HS-27A (cell line): ENCODE measurements at places on chromosomes 12 and 14.

- DNase-seq, result no peak
Observed at GRCh38 chr12:82146740-82147139, 211.4 kb downstream of the CCDC59 start.

GRCh38 chr12:72368298-72368697, 96.1 kb downstream of the TRHDE start:
- DNase-seq, result no peak

- DNase-seq, result peak; percentile 64
Observed at GRCh38 chr14:103920981-103921854, 7.0 kb upstream of the TDRD9 start.

- no peak for DNase-seq
Observed at GRCh38 chr14:95322651-95323050, 2.9 kb upstream of the CLMN start.

GRCh38 chr12:12506496-12506890, 56.2 kb downstream of the DUSP16 start:
- no peak for DNase-seq

- no peak for DNase-seq
Observed at GRCh38 chr12:58167622-58168021, 226.3 kb downstream of the ATP23 start.

- no peak for DNase-seq
Observed at GRCh38 chr12:102992297-102992696, 34.8 kb downstream of the ASCL1 start.

DNA sequence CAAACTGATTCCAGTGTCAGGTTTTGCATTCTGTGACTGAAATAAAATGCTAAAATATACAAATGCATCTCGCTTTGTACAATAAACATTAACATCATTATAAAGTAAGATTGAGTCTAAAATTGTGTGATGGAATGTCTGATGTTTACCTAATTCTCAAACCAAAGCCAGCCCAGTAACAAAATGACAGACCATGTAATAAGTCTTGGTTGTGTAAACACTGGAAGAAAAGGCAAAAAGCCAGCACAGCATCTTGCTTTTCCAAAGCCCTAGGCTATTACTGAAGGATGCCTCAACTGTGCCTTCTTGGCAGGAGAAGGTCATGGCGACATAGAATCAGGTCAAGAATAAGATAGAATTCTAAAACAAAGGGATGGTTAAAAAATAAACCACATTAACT, 169.6 kb downstream of the EGLN3 start:
- no peak for DNase-seq

DNA sequence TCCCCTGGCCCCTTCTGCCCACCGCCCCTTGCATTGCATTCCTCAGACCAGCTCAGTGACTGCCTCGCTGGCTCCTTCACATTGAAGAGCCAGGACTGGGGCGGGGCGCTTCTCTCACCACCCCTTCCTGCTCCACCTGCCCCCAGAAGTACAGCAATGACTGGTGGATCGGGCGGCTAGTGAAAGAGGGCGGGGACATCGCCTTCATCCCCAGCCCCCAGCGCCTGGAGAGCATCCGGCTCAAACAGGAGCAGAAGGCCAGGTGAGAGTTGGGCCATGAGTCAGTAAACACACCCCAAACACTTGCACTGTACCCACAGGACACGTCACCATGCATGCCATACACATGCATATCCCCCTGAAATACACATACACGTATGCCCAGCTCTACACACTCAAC, 5.8 kb downstream of the CACNB3 start:
- DNase-seq, result no peak

GRCh38 chr14:31692376-31692781, 131.2 kb downstream of the NUBPL start:
- DNase-seq, result no peak

- DNase-seq, result no peak
Observed at GRCh38 chr12:89414851-89415250, 62.5 kb upstream of the DUSP6 start.

- no peak for DNase-seq
Observed at GRCh38 chr14:91575469-91576208, 65.5 kb upstream of the PPP4R3A start.

DNA sequence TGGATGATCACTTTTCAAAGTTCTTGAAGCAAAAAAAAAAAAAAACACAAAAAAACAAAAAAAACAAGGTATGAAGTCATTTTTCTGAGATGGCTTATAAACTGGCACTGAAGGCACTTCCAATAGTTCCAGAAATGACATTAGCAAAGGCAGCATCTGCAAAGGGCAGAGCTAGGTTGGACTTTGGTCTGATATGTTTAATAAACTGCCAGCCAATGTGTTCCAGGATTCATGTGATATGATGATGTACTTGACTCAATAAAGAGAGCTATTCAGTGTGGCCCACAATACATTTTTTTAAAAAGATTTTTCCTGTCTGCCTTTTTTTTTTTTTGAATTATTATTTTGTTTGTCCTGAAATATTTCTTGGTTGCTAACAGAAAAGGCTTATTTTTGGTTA, 79.6 kb downstream of the VRK1 start:
- no peak for DNase-seq

- no peak for DNase-seq
Observed at GRCh38 chr14:104931304-104931770, 6.7 kb downstream of the PLD4 start.

DNA sequence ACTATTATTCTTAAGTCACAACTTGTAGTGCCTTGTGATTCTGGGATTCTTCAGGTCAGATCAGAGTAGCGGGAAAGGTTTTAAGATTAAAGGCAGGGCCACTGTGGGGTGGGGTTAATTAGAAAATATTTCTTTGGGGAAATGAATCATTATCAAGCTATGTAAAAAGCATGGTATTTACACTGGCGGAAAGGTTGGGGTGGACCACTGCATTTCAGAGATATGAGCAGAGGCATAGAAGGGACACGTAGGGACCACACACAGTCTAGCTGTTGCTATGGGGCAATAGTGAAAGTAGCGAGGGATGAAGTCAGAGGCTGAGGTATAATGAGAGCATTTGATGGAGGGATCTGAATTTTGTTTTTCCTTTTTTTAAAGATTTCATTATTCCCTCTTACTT, 31.7 kb upstream of the KCNH3 start:
- DNase-seq, result peak; percentile 89

- no peak for DNase-seq
Observed at GRCh38 chr12:131615326-131616042, 95.4 kb upstream of the SFSWAP start.

DNA sequence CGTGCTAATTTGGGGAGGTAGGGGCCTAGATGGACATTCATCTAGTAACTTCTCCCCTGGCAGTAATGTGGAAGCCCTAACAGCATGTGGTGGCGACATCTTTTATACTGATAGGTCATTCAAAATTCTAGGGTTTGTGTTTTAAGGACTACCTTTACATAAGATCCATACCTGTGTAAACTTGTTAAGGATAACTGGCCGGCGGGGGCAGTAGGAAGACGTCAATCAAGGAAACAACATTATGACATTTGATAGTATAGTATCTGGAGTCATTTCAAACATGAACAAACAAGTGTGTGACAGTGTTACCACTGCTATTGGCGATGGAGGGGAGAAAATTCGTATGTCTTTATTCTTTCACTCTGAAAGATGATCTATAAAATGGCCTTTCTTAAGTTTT, 120.0 kb downstream of the TTLL5 start:
- DNase-seq, result no peak

- DNase-seq, result no peak
Observed at GRCh38 chr14:53840444-53840843, 116.2 kb downstream of the BMP4 start.

- no peak for DNase-seq
Observed at GRCh38 chr14:54622192-54622958, 55.4 kb downstream of the SAMD4A start.

- no peak for DNase-seq
Observed at GRCh38 chr14:102317564-102318248, 1.8 kb upstream of the ZNF839 start.

GRCh38 chr14:104315625-104316024, 177.2 kb downstream of the KIF26A start:
- DNase-seq, result no peak

GRCh38 chr12:40055228-40055579, 50.7 kb downstream of the SLC2A13 start:
- DNase-seq, result no peak

DNA sequence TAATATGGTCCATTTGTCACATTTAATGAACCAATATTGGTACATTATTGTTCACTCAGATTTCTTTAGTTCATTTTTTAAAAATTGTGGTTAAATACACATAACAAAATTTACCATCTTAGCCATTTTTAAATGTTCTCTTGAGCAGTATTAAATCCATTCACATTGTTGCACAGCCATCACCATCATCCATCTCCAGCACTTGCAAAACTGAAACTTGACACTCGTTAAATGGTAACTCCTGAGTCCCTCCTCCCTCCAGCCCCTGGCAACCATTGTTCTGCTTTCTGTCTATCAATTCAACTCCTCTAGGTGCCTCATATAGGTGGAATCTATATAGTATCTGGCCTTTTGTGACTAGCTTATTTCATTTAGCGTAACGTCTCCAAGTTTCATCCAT, 86.4 kb downstream of the ACACB start:
- no peak for DNase-seq

- no peak for DNase-seq
Observed at GRCh38 chr14:103348154-103348553, 14.1 kb downstream of the EIF5 start.

DNA sequence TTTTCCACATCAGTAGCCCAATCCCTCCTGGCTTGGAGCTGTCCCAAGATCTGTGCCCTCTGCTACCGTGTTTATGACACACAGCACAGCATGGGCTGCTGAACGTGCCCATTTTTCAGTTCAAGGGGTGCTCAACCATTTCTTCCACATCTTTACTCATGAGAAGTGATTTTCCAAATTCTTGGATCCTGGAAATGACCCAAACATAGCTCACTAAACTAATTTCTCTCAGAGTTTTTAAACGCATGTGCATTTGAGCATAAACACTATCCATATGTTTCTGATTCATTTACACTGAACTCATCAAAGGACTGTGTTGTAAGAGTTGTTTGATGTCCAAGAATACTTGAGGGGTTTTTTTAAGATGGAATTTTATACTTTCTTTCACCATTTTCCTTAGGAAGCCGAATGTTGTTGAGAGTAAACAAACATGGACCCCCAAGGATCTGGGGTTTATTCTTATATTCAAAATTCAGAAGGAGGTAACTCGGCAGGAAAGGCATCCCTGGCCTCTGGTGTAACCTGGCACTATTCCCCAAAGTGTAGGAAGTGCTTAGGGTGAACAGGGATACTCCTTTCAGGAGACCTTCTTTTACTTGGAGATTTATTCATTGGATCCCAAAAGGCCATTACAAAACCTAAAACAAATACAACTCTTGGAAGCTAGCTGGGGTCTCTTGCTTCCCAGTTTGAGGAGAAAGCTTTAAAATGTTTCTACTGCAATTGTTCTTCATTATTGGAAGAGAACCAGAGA, 215.0 kb downstream of the BMP4 start:
- no peak for DNase-seq

GRCh38 chr14:78023112-78023511, 147.1 kb upstream of the NRXN3 start:
- no peak for DNase-seq

- peak; percentile 96 for DNase-seq
Observed at GRCh38 chr12:122946690-122947341, 19.4 kb downstream of the ABCB9 start.

- no peak for DNase-seq
Observed at GRCh38 chr12:72511906-72512305, 239.7 kb downstream of the TRHDE start.

GRCh38 chr12:108814462-108815211, 42.7 kb downstream of the SSH1 start:
- DNase-seq, result no peak

- no peak for DNase-seq
Observed at GRCh38 chr12:8033153-8034044, 883 bp downstream of the FOXJ2 start.

GRCh38 chr14:23646648-23647549, 10.7 kb downstream of the DHRS2 start:
- no peak for DNase-seq

GRCh38 chr12:114220311-114220710, 185.6 kb downstream of the TBX5 start:
- DNase-seq, result no peak

- no peak for DNase-seq
Observed at GRCh38 chr12:94962670-94963069, 40.8 kb downstream of the NDUFA12 start.

GRCh38 chr12:59695379-59695778, 99.5 kb downstream of the SLC16A7 start:
- DNase-seq, result peak; percentile 45

- no peak for DNase-seq
Observed at GRCh38 chr12:89877136-89877535, 168.5 kb upstream of the ATP2B1 start.

DNA sequence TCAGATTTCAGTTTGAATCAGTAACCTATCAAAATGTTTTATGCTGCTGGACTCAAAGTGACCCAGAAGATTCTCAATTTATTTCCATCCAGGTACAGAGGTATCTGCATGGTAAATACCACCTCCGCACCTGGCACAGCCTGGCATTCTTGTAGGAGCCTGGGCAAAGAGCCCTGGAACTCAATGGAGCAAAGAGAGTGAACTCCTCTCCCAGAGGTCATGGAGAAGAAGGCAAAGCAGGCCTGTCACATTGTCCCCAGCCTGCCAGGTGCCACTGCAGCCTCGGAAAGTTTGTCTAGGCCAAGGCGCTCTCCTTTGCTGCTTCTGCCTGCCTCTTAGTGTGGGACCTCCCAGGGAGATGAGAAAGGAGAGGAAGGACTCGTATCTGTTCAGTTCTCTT, 319.8 kb downstream of the ZFP36L1 start:
- DNase-seq, result no peak

- no peak for DNase-seq
Observed at GRCh38 chr12:93825501-93825888, 148.3 kb downstream of the CRADD start.

DNA sequence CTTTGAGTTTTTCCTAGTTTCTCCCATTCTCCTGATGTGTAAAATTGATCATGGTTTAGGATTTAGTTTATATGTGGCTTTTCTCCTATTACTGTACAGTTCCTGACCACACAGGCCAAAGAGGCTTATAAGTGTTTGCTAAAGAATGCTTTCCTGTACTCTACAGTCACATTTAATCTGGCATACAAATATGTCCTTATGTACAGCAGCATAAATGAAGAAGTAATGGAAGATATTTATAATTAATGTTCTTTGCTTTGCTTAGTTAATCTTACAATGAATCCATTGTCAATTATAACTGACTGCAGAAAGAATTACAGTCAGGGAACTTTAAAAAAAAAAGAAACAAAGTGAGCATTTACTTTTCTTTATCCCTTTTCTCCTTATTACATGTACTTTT, 293.9 kb downstream of the KCNC2 start:
- DNase-seq, result no peak

- peak; percentile 97 for DNase-seq
Observed at GRCh38 chr12:103560604-103561101, 26.4 kb upstream of the STAB2 start.

GRCh38 chr12:57210926-57211692, 5.5 kb upstream of the NXPH4 start:
- no peak for DNase-seq

- DNase-seq, result no peak
Observed at GRCh38 chr12:27604431-27604830, 80.4 kb downstream of the PPFIBP1 start.

DNA sequence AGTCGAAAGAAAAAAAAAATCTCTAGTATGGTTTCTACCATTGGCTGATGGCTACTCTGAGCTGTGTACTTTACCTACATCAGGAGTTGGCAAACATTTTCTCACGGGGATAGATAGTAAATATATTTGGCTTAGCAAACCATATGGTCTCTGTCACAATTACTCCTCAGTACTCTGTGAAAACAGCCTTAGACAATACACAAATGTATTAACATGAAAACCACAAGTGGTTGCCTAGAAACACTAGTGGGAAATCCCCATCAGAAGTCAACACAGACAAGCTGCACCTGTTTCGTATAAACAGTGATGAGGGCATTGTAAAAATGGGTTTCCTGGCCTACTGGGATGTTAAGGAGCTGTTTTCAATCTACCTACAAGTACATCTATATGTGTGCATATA, 84.6 kb upstream of the NAV3 start:
- DNase-seq, result no peak
